ENCODE measurements at places on chromosomes 7 and 10. TPM values are rescaled to one million over a fixed set of nuclear protein-coding genes. Genes with fewer than 3 reads are reported as not detected.

GRCh38 chr10:11320809-11321520 lies 290.5 kb downstream of the USP6NL start:
- no peak for DNase-seq

GRCh38 chr7:94397722-94398121 lies 3.0 kb downstream of the COL1A2 start:
- no peak for DNase-seq

DNA sequence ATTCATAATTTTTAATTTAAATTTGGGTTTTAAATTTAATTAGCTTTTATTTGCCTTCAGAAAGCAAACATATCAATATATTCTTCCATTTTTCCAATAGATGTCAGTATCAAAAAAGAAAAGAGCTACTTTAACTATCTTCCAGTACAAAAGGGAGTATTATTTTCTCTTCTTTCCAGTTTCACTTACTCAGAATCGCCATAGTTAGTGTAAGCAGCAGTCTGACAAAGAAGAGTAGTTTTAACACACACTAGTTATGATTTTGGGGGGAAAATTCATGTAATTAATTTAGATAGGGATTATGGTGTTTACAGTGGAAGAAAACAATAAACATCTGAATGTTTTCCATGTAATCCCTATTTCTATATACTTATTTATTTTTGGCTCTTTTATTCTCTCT lies 272.6 kb upstream of the DGKB start:
- DNase-seq, result no peak

GRCh38 chr7:27154901-27155815 lies 1.3 kb downstream of the HOXA7 start:
- DNase-seq, result no peak

- DNase-seq, result no peak
These were observed 202.7 kb downstream of the HDAC9 start for GRCh38 chr7:18698258-18698734.

- no peak for DNase-seq
These were observed 54.0 kb downstream of the DOCK4 start for GRCh38 chr7:112152186-112152585.

- DNase-seq, result no peak
These were observed 26.5 kb downstream of the KLF6 start for GRCh38 chr10:3758491-3758970.

- DNase-seq, result no peak
These were observed 57.6 kb downstream of the MEOX2 start for GRCh38 chr7:15628876-15629275.

DNA sequence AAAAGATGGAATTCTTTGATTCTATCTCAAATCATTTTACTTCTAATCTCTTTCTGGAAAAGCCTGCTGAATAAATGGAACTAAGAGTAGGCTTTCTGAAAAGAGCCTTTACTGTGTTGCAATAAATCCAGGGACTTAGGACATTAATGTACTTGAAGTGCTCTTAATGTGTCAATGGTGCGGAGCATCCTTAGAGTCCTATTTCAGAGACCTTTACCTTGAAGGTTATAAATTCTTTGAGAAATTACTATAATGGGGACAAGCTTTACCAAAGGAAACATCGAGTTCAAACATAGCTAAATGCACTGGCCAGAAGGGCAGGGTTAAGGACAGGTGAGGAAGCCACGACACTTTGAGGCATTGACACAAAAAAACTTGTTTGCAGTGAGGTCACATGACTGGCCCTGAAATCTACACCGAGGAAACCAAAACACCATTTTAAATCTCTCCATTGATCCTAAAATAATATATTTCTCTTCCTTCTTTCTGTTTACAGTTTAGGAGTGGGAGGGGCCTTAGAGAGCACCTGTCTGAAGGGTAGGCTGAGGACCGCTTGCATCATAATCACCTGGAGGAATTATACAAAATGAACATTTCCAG lies 48.1 kb upstream of the EXOC6 start:
- DNase-seq, result no peak

DNA sequence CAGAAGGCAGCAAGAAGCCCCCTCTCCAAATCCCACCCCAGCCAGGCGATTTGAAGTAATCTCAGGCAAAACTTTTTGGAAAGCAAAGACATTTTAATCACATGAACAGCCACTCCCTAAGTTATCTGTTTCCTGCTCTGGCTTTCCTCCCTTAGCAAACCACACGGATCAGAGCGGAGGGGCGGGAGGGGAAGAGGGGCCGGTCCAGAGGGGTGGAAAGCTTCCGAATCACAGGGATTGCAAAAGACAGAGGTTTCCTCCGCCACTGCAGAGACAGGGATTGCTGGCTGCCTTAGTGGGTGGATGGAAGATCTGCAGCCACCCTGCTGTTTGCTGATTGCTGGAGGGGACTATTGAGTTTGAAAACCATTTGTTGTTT lies 41.2 kb downstream of the ZCCHC24 start:
- no peak for DNase-seq

- DNase-seq, result peak; percentile 32
These were observed 871 bp downstream of the ST7 start for GRCh38 chr7:116953906-116954838.

GRCh38 chr7:9250876-9251275 lies 817.5 kb downstream of the NXPH1 start:
- no peak for DNase-seq

DNA sequence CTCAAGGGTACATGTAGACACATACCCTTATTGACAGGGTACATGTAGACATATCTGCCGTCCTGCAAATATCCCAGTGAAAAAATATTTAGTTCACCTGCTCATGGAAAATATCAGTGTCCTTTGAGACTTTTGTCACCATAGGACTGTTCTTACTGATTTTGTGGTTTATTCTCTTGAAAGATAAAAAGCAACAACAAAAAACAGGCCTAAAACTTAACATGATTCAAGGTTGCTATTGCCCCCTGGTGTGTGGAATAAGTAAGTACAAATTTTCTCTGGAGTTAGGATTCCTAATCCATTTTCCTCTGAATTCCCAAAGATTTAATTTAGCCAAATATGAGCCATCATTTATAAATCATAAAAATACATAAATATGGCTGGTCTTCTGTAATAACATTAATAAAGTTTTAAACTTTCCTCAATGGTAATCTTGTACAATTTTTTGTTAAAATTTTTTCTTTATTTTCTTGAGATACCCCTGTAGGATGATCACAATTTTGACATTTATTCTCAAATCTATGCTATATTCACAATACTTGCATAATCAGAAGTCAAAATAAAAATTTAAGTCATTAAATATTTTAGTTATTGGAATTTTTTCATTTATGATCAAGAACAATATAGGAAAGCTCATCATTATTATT lies 741.4 kb upstream of the POT1 start:
- DNase-seq, result no peak

GRCh38 chr10:101986624-101986971 lies 69.4 kb downstream of the ARMH3 start:
- no peak for DNase-seq

DNA sequence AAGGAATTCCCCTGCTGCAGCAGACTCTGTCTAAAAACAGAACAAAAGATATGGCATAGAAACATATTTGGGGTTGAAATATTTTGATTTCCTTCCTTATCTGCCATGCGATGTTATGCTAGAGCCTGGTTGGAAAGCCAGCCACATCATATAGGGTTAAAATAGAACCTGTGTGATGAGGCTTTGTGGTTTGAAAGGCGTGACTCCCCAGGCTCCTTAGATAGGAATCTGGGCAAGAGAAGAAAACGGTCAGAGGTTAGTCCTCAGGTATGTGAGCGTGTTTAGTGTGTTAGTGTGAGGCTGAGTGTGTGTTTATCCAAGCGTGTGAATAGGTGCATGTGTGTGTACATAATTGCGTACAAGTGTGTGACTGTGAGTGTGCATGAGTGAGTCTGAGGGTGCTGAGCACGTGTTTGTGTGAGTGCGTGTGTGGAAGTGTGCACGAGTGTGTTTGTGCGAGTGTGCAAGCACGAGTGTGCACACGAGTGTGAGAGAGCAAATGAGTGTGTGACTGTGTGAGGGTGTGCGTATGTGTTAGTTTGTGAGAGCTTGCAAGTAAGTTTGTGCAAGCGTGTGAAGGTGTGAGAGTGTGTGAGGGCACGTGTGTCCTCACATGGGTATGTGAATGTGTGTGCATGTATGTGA lies 79.9 kb downstream of the COL26A1 start:
- no peak for DNase-seq

- DNase-seq, result no peak
These were observed 10.0 kb upstream of the GPR141 start for GRCh38 chr7:37673523-37673922.

DNA sequence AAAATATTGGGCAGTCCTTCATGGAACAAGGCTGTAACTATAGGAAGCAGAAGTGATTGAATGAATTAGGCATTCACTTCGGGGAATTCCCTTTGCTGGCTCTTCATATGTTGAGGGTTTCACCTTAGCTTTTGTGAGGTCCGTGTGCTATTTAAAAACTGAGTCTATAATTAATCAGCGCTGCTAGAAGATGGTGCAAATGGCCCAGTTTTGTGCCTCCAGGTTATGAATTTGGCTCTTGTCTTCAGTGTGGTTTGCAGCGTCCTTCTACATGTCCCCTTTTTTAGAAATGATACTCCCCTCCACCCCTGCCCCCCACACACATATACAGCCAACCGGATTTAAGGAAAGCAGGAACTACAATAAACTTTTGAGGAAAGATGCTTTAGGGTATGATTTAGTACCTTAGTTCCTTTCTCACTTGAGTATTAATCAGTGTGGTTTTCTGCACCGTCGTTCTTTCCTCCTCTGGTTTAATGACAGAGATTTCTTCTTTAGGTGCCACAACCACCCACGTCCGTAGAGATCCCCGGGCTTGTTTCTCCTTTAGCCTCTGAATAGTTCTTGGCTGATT lies 110.6 kb upstream of the SAMD8 start:
- DNase-seq, result no peak

- no peak for DNase-seq
These were observed 7.6 kb upstream of the SUPV3L1 start for GRCh38 chr10:69172241-69172982.

GRCh38 chr7:16644636-16645592 lies 640 bp downstream of the ANKMY2 start:
- peak; percentile 50 for DNase-seq

GRCh38 chr7:17523813-17524739 lies 225.6 kb downstream of the AHR start:
- no peak for DNase-seq

GRCh38 chr10:71538608-71539260 lies 142.0 kb downstream of the CDH23 start:
- DNase-seq, result no peak

- DNase-seq, result no peak
These were observed 467.2 kb downstream of the TCERG1L start for GRCh38 chr10:130844310-130844709.

GRCh38 chr7:7108931-7109330 lies 73.4 kb upstream of the C1GALT1 start:
- no peak for DNase-seq

DNA sequence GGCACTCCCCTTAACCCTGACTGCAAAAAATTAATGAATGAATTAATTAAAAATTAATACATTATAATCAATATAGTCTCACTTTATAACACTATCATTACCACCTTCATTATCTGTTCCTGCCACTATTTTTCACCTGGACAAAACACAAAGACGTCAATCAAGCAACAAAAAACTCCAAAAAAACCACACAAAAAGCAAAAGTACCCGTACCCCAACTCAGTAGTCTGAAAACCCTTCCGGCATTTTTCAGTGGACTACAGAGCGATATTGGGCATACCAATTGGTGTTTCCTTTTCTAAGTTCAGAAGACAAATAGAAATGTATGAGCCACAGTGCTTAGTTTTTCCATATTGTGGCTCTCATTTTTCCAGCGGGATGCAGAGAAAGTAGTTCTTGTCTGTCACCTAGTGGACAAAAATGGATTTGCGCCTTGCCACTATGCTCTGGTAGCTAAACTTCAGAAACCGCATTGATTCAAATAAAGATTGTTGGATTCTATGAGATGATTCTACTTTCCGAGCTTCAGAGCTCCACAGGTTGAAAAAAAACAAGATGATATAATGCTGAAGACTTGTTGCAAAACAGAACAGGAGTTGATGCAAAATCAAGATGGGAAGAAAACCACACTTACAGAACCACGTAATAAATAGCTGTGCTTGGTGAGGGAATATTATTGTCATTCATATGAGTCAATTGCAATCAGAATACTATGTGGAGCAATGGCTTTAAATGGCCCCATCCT lies 50.6 kb upstream of the ITGB1 start:
- peak; percentile 37 for DNase-seq

DNA sequence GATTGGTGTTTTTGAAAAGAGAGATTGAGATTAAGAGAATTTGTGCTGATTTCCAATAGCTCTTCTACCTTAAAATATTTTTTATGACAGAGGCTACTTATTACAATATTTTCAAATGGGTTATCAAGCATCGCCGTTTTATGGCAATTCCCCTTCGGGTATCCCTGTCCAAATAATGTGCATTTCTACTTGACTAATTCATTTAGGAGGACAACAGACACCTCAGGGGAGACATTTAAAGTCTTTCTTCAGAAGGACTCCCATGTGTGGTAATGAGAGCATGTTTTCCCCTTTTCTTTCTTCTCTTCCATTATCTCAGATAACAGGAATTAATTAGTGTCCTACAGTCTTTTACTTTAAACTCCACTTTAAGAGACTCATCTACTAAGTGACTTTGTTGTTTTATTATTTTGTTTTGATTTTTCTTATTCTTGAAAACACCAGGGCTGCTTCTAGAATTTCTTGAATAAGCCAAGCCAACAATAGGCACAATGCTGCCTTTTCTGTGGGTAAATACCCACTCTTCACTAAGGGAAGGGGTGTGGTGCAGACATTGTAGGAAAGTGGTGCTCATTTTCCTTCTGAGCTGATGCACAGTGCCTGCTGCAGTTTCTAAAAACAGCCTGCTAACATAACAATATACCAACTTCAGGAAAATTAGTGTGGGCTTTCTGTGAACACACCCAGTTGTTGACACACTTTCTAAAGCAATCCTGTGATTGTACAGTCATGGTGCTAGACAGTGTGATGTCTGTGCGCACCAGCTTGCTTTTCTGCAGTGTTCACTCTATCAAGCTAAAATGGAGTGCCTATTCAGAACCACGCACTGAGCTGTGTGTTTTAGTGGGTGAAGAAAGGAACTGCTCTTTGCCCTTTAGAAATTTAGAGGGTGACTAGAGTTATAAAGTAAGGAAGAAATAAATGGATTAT lies 597.7 kb downstream of the NRG3 start:
- DNase-seq, result no peak

GRCh38 chr7:158303121-158303520 lies 284.5 kb downstream of the PTPRN2 start:
- DNase-seq, result no peak

DNA sequence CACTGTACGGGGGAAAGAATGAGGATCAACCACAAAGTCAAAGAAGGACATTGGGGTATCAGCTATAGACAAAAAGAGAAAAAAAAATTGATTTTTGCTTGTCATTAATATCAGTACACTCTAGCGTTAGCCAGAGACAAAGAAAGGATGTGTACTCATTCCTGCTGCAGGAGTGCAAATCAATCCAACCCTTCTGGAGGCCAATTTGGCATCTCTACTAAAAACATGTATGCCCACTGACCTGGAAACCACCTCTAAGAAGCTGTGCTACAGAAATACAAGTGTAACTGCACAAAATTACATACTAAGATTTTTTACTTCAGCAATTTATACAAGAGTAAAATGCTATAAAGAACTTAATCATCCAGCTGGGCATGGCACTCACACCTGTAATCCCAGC lies 13.6 kb downstream of the NSMCE4A start:
- no peak for DNase-seq

GDF2 gene
- total RNA-seq, result not detected

FAM13C gene
- total RNA-seq, result 6.4 TPM

CLRN3 gene
- 2.7 TPM for total RNA-seq

SLC13A1 gene
- not detected for total RNA-seq

SPDYE8 gene
- total RNA-seq, result 0.22 TPM

CELF2 gene
- total RNA-seq, result 3.8 TPM

GPER1 gene
- total RNA-seq, result 0.64 TPM

PROSER2 gene
- total RNA-seq, result 18.8 TPM

CPN1 gene
- total RNA-seq, result 4.5 TPM

PHKG1 gene
- total RNA-seq, result 1.2 TPM

RBP3 gene
- total RNA-seq, result not detected

FZD8 gene
- 27.4 TPM for total RNA-seq

Measured in progenitor cell of endocrine pancreas (in vitro differentiated cells).